ENCODE measurements at places on chromosomes 1 and 21.

DNA sequence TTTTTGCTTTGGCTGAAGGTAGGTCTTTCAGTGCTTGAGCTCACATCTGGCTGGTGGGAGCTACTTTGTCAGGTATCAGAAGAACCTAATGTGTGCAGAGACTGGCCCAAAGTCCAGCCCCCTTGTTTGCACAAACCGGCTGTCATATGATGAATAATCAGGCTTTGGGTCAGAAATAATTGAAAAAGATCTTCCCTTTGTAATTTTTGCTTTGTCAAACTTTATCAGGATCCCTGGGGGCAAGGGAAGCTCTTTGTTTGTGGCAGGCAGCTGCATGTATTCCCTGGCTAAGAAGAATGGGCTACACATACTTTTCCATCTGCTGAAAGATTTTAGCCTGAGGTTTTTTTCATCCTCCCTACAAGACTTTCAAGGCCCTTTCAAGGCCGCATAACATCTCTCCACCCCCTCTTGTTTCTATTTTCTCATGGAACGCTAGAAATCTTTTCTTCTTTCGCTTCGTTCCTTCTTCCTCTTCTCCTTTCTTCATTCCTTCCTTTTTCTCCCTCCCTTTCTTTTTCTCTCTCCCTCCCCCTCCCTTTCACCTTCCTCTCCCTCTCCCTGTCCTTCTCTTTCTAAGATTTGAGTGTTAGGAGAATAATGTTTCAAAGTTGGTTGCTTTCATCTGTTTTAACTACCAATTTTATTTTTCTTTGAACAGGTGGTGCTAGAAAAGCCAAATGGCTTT, 25.5 kb downstream of the TUFT1 start:
- no peak for DNase-seq

DNA sequence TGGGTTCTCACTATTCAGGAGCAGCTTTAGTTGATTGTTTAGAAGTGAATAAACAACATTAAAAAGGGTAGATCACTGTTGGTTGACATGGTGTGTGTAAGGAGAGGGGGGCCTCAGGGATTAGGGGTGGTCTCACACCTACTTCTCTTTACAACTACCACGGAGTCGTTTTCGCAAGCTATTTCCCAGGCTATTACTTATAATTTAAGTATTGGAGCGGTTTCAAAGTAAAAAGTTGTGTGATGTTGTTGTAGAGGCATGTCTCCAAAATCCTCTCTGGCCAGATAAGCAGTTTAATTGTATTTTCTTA, 1.3 kb downstream of the GPSM2 start:
- DNase-seq = no peak

DNA sequence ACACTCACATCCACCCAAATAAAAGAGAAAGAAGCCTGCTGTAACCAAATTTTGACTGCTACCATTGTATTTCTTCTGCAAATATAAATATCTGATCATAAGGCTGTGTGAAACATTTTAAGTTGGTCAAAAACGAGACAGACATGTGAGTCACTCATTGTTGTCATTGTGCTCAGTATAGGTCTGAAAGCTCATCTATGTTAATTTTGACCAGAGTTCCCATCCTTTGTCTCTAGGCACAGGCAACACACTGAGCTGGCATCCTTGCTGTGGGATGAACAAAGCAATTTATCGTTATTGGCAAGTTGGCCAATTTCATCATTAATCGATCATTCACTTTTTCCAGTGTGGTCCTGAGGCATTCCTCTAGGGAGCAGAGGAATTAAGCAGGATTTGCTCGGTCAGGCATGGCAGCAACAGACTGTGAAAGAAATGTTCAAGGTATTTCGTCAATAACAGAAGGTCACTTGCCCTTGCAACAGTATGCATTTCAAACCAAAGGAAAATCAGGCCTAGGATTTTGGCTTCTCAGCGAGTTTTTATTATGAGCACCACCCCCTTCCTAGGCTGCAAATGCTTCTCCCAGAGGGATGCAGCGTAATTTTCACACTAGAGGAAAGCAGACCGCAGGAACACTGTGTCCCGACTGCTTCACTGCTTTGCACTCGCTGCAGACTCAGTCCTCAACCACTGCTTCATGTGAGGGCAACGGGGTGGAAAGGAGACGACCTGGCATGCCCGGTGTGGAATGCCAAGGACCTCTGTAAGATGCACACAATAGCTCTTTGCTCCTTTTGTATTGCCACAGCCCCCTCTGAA, 87.9 kb upstream of the SMYD2 start:
- DNase-seq = no peak

GRCh38 chr1:70847013-70847412, 200.6 kb downstream of the PTGER3 start:
- no peak for DNase-seq

GRCh38 chr1:218711884-218712674, 366.9 kb downstream of the TGFB2 start:
- DNase-seq = no peak

GRCh38 chr1:87684713-87685205, 356.1 kb downstream of the LMO4 start:
- DNase-seq = no peak

DNA sequence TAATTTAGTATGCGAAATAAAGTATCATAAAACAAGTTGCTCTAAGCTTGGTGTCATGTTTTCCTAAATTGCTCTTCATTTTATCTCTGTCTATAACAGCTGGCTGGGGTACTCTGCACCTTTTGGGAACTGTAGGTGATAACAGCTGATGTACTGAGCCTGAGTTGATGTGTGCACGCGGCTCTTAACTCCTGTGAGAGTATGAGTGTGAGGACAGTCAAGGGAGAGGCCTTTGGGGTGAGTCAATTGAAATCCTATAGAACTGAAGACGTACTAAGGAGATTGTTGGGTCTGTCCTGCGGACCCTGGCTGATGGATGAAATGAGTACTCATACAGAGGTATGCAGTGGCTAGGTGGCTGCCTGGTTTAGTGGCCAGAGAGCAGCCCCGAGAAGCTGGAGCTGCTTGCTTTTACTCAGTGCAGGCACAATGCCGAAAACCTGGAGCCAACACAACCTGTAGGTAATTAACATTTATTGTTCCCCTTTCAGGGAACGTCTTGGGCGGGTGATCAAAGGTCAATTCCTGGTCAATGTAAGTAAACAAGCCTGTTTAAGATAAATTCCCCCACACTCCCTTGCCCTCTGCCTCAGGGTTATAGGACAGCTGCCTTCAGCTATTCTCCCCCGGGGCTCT, 188.5 kb downstream of the PRDM2 start:
- DNase-seq = no peak

GRCh38 chr1:46175243-46175642, 356 bp downstream of the TSPAN1 start:
- no peak for DNase-seq

- DNase-seq = no peak
Observed at GRCh38 chr1:241323514-241324195, 33.4 kb downstream of the RGS7 start.

DNA sequence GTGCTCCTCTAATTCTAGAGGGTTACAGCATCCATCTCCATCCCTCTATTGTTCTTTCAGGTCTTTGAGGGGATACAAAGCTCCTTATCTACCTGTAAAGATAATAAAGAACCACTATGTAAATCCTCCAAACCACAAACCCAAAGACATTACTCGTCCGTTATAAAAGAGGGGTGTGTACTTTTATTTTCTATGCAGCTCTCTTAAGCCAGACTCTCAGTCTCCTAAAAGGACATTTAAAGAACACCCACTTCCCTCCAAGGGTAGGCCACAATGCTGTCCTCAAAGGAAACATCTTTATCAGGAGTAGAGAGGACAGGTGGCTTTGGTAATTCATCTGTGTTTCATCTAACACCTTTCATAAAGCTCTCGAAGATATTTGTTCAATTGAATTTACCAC, 67.9 kb upstream of the DYNLT5 start:
- no peak for DNase-seq

- no peak for DNase-seq
Observed at GRCh38 chr1:16307222-16307621, 45.1 kb downstream of the FBXO42 start.

GRCh38 chr1:41784531-41785274, 134.0 kb downstream of the HIVEP3 start:
- DNase-seq = no peak

DNA sequence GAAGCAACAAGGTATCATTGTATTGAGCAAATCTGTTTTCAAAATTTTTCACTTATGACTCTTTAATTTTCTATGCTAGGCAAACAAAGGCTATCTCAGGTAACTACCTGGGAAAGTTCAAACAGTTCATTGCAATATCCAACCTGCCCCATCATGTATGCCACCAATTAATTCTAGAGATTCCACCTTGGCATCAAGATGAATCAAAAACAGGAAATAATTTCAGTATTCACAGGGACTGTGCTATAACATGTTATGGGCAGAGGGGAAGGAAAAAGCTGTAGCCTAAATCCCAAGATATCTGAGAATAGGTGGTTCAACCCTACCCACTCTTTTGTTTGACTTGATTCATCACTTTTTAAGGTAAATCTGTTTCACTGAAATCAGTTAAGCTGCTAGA, 67.5 kb upstream of the SH3GLB1 start:
- DNase-seq = no peak

- DNase-seq = no peak
Observed at GRCh38 chr1:17156108-17156507, 36.9 kb upstream of the PADI2 start.

GRCh38 chr1:68308034-68308433, 75.7 kb upstream of the WLS start:
- DNase-seq = no peak

DNA sequence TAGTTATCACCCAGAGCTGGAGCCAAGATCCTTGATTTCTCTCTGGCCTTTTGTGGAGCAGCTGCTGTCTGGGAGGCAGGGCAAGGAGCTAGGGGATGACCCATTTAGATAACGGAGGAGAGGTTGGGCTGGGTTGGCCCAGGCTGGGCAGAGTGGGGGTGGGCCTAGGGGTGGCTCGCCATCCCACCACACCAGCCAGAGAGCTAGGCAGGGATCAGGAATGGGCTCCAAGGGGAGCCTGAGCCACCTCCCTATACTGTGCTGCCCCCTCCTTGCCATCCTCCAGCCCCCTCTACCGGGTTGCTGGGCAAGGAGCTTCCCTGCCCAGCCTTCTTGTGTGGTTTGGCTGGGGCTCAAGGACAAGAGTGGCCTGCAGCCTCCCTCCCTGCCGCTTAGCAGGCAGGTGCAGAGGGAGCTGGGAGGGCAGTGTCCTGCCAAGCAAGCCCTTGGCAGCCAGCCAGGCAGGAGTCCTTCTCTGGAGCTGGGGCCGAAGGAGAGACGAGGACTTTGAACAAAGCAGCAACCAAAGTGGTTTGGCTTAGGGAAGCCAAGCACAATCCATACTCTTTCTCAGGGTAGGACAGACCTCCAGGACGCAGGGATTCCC, 4.1 kb downstream of the NUAK2 start:
- no peak for DNase-seq

GRCh38 chr1:2336499-2336898, 54.9 kb downstream of the MORN1 start:
- DNase-seq = no peak

GRCh38 chr1:54595956-54596498, 27.3 kb downstream of the FAM151A start:
- DNase-seq = no peak
